Type B pancreatic cell (in vitro differentiated cells): ENCODE measurements at places on chromosomes 1 and 21. TPM values are rescaled to one million over a fixed set of nuclear protein-coding genes. Genes with fewer than 3 reads are reported as not detected.

GRCh38 chr1:104791030-104791429, 1041.3 kb downstream of the AMY1C start:
- H3K36me3 ChIP-seq: no peaks in the 10 kb centered on the region
- no peaks in the 10 kb centered on the region for H3K27me3 ChIP-seq
- H3K4me3 ChIP-seq: no peak overlapping the region
- H3K27ac ChIP-seq: no peak overlapping the region

DNA sequence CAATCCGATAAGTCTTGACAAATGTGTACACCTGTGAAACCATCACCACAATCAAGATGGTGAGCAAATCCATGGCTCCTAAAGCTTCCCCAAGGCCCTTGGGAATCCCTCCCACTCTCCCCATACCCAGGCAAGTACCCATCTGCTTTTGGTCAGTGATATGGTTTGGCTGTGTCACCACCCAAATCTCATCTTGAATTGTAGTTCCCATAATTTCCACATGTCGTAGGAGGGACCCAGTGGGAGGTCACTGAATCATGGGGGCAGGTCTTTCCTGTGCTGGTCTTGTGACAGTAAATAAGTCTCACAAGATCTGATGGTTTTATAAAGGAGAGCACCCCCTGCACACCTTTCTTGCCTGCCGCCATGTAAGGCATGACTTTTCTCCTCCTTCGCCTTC, 14.6 kb upstream of the GUCA2B start:
- H3K4me1 ChIP-seq: no peaks in the 10 kb centered on the region
- peaks cover 14% of the 10 kb centered on the region for H3K27me3 ChIP-seq
- no peak overlapping the region for H3K4me3 ChIP-seq

GRCh38 chr1:234855851-234856250, 245.9 kb upstream of the IRF2BP2 start:
- peaks cover 15% of the 10 kb centered on the region for H3K4me1 ChIP-seq
- H3K36me3 ChIP-seq: no peaks in the 10 kb centered on the region
- H3K4me3 ChIP-seq: no peak overlapping the region
- H3K27me3 ChIP-seq: no peaks in the 10 kb centered on the region
- H3K27ac ChIP-seq: no peak overlapping the region

DNA sequence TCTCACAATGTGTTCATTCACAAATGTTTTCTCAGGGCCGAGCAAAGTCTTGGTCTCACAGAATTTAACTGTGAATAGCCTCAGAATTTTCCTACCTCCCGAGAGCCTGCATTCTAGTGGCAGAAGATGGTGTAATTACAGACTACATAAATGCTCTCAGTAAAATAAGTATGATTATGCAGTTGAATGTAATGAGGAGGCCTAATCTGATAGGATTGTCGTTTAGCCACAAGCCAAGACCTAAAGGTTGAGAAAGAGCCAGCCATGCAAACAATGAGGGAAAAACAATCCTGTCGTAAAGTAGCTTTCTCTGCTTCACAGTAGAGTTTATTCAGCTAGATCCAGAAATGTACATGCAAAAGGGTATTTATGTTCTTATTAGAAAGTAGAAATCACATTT, 607.8 kb upstream of the B3GALT2 start:
- no peak overlapping the region for H3K4me3 ChIP-seq
- H3K36me3 ChIP-seq: no peaks in the 10 kb centered on the region
- DNase-seq: no peak

Gene C4BPA
- total RNA-seq: 0.87 and 6.8 TPM in 2 replicates
